ENCODE measurements at places on chromosomes 16 and 17.

- DNase-seq = no peak
These were observed 28.0 kb downstream of the SOX8 start for GRCh38 chr16:1009358-1010150.

DNA sequence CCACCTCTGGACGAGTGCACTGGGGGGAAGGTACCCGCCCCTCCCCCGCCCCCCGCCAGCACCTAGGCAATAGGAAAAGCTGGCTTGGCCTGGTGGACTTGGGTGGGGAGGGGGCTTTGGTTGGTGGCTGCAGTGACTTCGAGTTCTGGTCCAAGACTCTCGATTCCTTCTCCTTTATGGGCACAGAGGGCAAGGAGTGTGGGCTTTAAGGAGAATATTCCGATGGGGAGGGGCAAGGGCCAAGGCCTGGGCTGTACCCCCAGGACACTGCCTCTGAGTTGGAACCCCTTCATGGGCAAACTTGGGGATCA is 409 bp downstream of the ACSF2 start:
- DNase-seq = no peak

DNA sequence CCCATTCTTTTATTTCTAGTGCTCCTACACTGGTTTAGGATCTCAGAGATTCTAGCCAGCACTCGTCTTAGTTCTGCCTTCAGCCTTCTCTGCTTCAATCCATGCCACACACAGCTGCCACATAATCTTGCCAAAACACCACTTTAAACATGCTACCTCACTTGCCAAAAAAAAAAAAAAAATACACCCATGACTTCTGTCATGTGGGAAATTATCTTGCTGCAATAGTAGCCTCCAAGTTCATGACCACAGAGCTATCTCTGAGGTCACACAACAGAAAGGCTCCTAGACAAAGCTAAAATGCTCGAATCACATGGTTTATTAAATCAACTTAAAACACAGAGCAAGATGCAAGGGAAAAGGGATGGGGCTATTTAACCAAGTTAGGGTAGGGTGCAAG is 18.1 kb downstream of the FZD2 start:
- no peak for DNase-seq

DNA sequence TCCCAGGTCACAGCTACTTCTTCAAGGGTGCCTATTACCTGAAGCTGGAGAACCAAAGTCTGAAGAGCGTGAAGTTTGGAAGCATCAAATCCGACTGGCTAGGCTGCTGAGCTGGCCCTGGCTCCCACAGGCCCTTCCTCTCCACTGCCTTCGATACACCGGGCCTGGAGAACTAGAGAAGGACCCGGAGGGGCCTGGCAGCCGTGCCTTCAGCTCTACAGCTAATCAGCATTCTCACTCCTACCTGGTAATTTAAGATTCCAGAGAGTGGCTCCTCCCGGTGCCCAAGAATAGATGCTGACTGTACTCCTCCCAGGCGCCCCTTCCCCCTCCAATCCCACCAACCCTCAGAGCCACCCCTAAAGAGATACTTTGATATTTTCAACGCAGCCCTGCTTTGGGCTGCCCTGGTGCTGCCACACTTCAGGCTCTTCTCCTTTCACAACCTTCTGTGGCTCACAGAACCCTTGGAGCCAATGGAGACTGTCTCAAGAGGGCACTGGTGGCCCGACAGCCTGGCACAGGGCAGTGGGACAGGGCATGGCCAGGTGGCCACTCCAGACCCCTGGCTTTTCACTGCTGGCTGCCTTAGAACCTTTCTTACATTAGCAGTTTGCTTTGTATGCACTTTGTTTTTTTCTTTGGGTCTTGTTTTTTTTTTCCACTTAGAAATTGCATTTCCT is 3.4 kb upstream of the LPCAT2 start:
- DNase-seq = no peak

- no peak for DNase-seq
These were observed 38.0 kb upstream of the MNT start for GRCh38 chr17:2438823-2439222.

DNA sequence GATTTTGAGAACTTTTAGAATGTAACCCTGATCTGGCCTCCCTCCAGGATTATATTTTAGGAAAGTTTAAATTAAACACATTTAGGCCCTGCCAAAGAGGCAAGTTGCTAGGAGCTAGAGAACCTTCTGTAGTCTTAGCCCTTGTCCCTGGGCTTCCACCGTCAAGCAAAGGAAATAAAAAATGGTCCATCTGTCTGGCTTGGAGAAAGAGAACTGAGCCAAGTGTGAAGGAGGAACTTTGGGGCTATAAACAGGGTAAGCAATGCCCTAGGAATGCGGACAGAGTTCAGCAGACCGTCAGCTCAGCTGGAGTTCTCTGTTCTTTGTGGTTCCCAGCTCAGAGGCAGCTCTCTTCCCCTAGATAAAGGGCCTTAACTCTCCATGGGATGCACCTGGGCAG is 29.6 kb downstream of the RCVRN start:
- no peak for DNase-seq

GRCh38 chr16:892006-892405 is 78.8 kb downstream of the LMF1 start:
- DNase-seq = no peak

DNA sequence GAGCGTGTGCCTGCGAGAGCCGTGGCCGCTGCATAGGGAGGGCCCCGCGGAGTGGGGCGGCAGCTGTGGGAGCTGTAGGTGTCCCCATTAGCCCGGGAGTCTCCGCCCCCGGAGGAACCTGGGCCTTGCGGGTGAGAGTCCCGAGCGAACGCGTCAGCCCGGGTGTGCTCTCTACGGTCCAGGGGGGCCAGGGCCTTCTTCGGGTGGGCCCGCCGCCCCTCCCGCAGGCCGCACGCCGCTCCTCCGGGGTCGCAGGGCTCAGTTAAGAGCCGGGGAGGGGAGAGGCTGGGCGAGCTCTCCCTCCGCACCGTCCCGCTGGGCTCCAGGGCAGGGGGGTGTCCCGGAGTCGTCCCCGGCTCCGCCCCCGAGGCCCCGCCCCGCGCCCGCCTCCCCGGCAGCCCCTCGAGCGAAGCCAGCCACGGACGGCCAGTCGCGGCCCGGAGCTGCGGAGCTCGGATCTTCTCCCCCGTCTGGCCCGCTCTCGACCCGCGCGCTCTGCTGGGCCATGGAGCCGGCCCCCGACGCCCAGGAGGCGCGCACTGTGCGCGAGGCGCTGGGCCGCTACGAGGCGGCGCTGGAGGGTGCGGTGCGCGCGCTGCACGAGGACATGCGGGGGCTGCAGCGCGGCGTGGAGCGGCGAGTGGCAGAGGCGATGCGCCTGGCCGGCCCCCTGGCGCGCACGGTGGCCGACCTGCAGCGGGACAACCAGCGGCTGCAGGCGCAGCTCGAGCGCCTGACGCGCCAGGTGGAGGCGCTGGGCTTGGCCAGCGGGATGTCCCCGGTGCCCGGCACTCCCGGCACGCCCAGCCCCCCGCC is at the start of gene SMTNL2:
TSS of gene SMTNL2 (plus strand) at position 429 of the 816 bp plus-strand sequence. CDS start at position 506, 77 bp downstream.
- no peak for DNase-seq

DNA sequence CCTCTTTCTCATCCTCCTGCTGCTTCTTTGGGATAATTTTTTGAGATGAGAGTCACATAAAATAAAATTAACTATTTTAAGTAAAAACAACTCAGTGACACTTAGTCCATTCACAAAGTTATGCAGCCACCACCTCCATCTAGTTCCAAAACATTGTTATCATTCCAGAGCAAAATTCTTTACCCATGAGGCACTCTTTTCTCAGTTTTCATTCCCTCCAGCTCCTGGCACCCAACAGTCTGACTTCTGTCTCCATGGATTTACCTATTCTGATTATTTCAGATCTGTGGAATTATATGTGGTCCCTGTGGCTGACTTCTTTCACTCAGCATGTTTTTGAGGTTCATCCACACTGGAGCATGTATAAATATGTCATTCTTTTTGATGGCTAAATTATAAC is 239.9 kb upstream of the DYNLRB2 start:
- no peak for DNase-seq

DNA sequence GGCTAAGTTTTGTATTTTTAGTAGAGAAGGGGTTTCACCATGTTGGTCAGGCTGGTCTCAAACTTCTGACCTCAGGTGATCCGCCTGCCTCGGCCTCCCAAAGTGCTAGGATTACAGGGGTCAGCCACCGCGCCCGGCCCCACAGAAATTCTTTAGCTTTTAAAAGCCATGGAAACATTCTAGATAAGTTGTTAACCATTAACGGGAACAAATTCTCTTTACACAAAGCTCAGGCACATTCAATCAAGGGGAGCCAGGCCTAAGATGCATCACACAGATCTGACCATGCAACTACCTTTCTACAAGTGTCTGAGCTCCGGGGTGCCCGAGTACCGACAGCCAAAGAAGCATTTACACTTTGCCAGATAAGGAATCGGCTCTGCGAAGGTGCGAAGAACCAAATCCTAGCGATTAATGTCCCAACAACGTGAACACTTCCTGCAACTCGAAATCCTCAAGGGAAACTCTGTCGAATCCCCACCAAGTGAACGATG is 1.0 kb downstream of the EMC8 start:
- DNase-seq = no peak

- no peak for DNase-seq
These were observed 34.7 kb upstream of the POLR3E start for GRCh38 chr16:22262460-22262859.

- DNase-seq = no peak
These were observed 16.0 kb upstream of the SP6 start for GRCh38 chr17:47866941-47867340.

DNA sequence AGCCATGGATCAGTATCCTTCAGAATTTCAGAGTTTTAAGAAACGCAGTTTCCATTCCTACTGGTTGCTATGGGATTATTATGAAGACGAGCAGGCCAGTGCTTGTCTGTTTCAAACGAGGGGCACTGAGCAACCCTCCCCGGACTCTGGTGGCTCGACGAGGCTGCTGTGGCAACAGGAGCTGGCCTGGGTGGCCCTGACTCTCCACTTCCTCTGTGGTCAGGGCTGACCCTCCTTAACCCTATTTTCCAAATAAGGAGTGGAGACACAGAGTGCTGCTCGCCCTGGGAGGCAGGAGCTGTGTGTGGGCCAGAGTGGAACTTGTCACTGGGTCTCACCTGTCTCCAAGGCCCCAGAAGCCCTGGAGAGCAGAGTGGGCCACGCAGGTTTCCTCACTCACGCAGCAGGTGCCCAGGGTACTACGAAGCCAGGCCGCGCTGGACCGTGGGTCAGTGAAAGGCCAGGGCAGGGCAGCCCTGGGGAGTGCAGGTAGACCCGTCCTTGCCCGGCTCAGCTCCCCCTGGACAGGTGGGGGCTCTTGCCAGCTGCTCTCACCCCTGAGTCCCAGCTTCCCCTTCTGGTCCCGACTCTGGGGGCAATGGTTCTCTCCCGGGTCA is 3.3 kb downstream of the GALNS start:
- no peak for DNase-seq

GRCh38 chr16:69727916-69728270 is 1.5 kb upstream of the NQO1 start:
- DNase-seq = no peak
